Stimulated activated CD8-positive, alpha-beta memory T cell treated with anti-CD3 and anti-CD28 coated beads, Interleukin-4, amount 100 ng/mL, for 4 hours (primary cell): ENCODE measurements at places on chromosomes 13 and 19.

DNA sequence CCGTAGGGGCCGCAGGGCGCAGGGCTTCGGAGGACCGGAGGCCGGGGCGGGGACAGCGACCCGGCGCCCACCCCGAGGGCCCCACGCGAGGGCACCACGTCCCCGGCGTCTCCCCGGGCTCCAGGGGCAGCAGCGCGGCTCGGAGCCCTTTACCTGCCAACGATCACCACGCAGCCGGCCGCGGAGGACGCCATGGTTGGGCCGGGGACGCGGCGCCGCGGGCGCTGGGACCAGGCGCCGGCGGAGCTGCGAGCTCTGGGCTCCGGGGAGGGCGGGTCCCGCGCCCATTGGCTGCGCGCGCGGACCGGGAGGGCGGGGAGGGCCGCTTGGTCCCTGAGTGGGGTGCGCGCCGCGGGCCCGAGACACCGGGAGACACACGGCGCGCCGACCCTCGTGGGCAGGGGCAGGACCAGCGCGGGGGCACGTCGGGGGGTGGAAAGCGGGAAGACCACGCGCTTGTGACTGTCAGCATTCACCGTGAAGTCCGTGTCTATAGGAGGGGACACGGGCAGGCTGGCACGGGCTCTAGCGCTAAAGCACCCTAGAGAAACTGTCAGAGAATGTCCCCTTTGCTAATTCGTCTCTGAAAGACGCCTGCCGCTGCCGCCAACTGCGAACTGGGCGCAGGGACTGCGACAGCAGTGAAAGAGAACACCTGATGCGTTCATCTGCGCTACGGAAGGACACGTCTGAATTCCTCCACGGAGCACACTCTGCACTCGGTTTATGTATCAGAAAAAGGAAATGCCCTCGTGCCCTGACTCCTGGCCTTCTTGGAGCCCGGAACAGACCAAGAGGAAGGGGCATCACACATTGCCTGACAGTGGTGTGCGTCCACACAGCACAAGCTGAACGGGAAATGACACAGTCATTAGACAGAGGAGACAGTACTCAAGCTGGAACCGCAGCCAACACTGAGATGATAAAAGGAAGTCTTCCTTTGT is at the start of gene CRYL1:
Gene CRYL1, minus strand, starts transcription at position 257 of the 944 bp plus-strand sequence. Its CDS starts 63 bp downstream, at position 194.
- peak; percentile 15 for DNase-seq

- no peak for DNase-seq
These were observed 14.5 kb downstream of the SHISA2 start for GRCh38 chr13:26037302-26037701.

DNA sequence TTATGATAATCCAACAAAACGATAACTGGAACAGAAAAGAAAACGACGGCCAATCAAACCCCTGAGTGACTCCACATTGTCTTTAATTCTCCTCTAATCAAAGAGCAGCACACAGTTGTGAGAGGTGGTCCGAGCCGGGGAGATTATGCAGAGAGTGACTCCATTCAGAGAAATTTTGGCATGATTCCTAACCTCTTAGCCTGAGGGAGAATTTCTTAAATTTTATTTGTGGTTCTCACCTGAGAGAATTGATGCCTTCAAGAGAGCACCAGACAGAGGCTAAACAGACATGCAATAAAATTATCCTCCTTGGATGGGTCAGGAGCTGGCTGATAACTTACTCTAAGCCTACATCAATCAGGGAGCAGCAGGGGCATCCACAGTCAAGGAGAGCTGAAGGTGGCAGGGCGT is 310.0 kb upstream of the KLF12 start:
- DNase-seq = no peak

- no peak for DNase-seq
These were observed 900.7 kb downstream of the UQCRFS1 start for GRCh38 chr19:28312269-28312668.

GRCh38 chr19:58558623-58559274 is 338 bp upstream of the UBE2M start:
- DNase-seq = peak; percentile 98

DNA sequence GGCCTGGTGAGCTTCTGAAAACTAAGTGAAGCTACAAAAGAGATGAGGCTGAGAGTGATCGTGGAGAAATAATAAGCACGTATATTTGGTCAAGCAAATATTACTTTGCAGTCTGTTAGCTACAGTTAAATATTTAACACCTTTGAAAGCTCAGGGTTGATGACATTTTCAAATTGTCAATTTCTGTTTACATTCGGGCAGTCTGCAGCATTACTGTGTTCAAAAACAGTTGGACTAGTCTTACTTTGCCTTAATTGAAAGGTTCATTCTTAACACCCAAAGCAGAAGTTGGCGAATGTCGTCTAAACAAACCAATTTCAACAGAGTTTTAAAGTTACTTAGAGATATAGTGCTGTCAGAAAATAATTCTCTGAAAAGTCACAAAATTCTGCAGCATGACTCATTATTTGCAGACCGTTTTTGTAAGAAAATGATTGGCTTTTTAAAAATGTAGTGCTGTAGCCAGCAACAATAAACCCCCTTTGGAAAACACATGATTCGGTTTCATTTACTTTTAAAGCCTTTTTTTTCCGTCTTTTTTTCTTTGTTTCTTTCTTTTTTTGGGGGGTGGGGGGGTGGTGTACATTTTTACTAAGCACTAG is 549.0 kb downstream of the GPC6 start:
- no peak for DNase-seq

DNA sequence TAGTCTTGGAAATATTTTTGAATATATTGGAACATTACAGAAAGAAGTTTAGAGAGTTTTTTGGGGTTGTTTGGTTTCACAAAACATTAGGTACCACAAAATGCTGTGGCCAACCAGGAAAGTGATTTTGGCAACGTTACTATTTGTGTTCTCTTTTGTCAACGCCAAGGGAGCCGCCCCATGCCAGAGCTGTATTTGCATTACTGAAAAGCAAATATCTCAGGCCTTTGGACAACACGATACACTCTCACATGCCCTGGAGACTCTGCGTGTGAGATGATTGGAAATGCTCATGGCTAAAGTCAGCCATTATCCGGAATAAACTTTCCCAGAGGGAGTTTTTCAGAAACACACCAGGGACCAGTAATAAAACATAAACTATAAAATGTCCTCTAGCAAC is 324.6 kb downstream of the SHISA2 start:
- no peak for DNase-seq

DNA sequence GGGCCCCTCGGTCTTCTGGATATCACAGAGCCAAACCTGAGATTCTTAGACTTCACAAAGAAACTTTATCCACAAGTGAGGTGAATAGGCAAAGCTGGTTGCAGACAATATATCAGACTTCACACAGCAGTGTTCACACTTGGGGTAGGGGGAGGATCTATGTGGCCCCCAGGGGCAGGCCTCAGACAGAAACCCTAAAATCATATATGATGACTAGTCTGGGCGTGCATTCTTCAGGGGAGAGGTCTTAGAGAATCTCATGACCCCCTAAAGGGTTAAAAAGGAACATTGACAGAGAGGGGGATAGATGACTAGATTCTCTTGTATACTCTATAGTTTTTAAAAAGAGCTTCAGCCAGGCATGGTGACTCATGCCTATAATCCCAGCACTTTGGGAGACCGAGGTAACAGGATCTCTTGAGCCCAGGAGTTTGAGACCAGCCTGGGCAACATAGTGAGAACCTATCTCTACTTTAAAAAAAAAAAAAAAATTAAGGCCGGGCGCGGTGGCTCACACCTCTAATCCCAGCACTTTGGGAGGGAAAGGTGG is 2.8 kb downstream of the TYROBP start:
- no peak for DNase-seq

DNA sequence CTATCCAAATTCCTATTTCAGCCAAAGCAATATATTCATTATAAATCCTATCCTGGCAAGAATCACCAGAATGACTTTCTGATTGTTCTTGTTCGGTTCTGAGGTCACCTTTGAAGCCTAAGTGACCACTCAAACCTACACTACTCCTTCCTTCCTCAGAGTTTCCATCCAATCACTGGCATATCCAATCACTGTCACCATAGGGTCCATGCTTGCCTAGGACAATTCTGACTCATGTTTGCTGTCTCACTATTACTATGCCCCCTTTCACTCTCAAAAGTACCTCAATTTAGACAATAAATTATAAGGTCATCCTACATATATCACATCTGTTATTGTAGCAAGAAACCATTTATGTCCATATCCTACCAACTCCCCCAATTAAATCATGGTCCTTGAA is 58.9 kb downstream of the UBL3 start:
- DNase-seq = no peak

GRCh38 chr13:113357529-113357928 is 6.4 kb downstream of the GRTP1 start:
- no peak for DNase-seq

DNA sequence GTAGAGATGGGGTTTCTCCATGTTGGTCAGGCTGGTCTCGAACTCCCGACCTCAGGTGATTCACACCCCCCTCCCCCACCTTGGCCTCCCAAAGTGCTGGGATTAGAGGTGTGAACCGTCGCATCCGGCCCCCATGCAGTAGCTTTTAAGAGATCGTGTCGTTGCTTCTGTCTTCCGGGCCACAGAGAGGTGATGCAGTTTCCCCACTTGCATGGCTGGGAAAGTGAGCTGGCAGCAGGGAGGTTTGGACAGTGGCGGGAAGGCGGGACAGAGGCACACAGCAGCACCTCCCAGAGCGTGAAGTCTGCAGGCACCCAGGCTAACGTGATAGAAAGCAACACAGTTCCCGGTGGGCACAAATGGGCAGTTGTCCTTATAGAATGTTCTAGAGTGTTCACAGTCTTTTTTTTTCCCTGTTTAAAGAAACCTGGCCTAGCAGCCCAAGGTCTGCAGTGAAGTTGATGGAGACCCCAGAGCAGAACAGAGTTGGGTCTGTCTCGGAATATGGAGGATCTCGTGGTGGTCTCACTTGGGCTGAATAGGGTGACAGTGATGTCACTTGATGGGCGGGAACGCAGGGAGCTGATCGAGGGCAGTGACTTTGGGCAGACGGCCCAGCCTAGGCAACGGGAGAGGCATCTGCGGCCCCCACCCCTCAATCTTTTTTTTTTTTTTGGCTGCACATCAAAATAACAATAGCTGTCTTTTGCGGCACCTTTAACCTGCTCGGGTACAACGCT is 4.9 kb downstream of the UHRF1 start:
- DNase-seq = no peak
